Skin of body (tissue), 3 donors: ENCODE measurements at places on chromosomes 1 and 21. TPM values are rescaled to one million over a fixed set of nuclear protein-coding genes. Genes with fewer than 3 reads are reported as not detected.

DNA sequence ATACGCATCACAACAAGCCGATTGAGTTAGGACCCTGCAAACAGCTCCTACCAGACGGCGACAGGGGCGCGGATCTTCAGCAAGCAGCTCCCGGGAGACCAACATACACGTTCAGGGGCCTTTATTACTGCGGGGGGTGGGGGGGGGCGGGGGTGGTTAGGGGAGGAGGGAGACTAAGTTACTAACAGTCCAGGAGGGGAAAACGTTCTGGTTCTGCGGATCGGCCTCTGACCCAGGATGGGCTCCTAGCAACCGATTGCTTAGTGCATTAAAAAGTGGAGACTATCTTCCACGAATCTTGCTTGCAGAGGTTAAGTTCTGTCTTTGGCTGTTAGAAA is 162.0 kb downstream of the RUNX1 start:
- no peak for DNase-seq

DNA sequence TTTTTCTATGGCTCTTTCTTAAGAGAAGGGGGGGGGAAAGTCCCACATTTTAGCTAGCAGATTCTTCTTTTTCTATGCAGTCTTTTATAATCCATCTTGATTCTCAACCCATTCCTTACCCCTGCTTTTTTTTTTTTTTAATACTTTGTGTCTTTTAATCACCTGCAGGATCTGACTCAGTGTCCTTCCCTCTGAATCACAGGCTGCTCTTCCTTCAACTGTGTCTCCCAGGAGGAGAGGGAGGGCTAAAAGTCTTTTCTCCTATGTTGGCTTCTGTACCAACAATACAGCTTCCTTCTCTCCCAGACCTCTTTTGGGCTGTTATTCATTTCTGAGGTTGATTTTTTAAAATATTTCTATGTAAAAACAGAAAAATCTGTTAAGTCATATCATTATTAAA is 686.2 kb downstream of the ADGRL2 start:
- DNase-seq: no peak

GRCh38 chr1:59188413-59189213 is 108.3 kb upstream of the FGGY start:
- DNase-seq: peak; percentile 42

ARMH1 gene
- 3.6 TPM for total RNA-seq

GRCh38 chr1:234745844-234746797 is 136.1 kb upstream of the IRF2BP2 start:
- DNase-seq: no peak
